A549 treated with AZD2906 at 1 μM for 4 hours (cell line): ENCODE measurements at places on chromosomes 13 and 19. TPM values are rescaled to one million over a fixed set of nuclear protein-coding genes. Genes with fewer than 3 reads are reported as not detected.

The ZNF431 gene
- total RNA-seq: 2.4 to 3.4 TPM (median 3.0 TPM) in 5 replicates

The SYT5 gene
- 1.9 to 5.0 TPM (median 3.5 TPM) in 5 replicates for total RNA-seq

The LRG1 gene
- total RNA-seq: 0.06 to 0.20 TPM (median 0.11 TPM) in 5 replicates

The C5AR2 gene
- 7.6 to 13.7 TPM (median 11.9 TPM) in 5 replicates for total RNA-seq

The NKPD1 gene
- 0.51 to 1.2 TPM (median 0.93 TPM) in 5 replicates for total RNA-seq

The MAMSTR gene
- 0.25 to 0.52 TPM (median 0.35 TPM) in 5 replicates for total RNA-seq

The AMER2 gene
- total RNA-seq: not detected in 5 replicates

The LINGO3 gene
- total RNA-seq: 0.04 to 0.06 TPM (median 0.05 TPM) in 5 replicates

The ZNF471 gene
- 0.02 to 0.07 TPM (median 0.05 TPM) in 5 replicates for total RNA-seq
